Large intestine (tissue), 12 donors: ENCODE measurements at places on chromosomes 7 and 10. TPM values are rescaled to one million over a fixed set of nuclear protein-coding genes. Genes with fewer than 3 reads are reported as not detected.

Gene SPDYE11
- polyA plus RNA-seq: 0.51 TPM

Gene MEIG1
- polyA plus RNA-seq: 0.33 TPM

Gene MOGAT3
- polyA plus RNA-seq: 72.1 TPM

Gene RBP4
- 33.9 TPM for polyA plus RNA-seq

Gene AQP1
- 81.6 TPM for polyA plus RNA-seq

Gene ZPBP
- 0.06 TPM for polyA plus RNA-seq

GRCh38 chr10:90363799-90364483, 493.9 kb downstream of the HTR7 start:
- no peak overlapping the region for H3K27ac ChIP-seq
- no peaks in the 10 kb centered on the region for H3K4me1 ChIP-seq
- no peak overlapping the region for H3K4me3 ChIP-seq
- H3K36me3 ChIP-seq: no peaks in the 10 kb centered on the region

DNA sequence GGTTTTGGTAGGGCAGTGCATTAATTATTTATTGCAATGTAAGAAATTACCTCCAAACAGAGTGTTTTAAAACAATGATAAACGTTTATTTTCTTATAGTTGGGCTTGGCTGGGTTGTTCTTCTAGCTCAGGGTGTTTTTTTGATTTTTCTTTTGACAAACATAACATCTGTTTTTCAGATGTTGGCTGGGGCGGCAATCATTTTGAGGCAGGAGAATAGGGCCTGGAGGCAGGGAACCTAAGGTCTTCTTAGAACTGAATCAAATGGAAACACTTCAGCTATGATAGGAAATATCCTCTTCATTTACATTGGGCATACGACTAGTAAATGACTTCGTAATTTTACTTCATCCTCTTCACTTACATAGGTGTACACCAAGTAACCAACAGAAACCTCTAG, 47.4 kb upstream of the NAMPT start:
- no peak overlapping the region for H3K27ac ChIP-seq
- H3K4me1 ChIP-seq: no peaks in the 10 kb centered on the region
- no peaks in the 10 kb centered on the region for H3K36me3 ChIP-seq
- H3K4me3 ChIP-seq: no peak overlapping the region

DNA sequence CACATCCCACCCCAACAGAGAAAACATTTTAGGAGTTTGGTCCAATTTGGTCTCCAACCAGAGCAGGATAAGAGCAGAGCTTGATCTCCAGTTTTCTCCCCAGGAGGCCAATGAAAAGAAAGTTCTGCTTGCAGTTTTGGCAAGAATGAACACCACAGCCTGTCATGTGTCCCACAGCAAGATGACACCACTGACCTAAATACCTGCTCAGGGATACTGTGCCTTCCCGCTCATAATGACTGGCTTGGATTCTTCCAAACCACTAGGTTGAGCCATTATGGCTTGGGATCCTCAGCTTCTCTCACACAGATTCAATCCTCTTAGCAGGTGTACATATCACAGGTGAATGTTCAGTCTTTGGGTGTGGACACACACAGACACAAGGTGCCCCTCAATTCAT, 53.3 kb downstream of the C10orf90 start:
- H3K36me3 ChIP-seq: no peaks in the 10 kb centered on the region
- no peak for DNase-seq
- no peaks in the 10 kb centered on the region for H3K4me1 ChIP-seq
- H3K27me3 ChIP-seq: no peaks in the 10 kb centered on the region
- H3K4me3 ChIP-seq: no peak overlapping the region

- H3K36me3 ChIP-seq: no peaks in the 10 kb centered on the region
- no peak overlapping the region for H3K4me3 ChIP-seq
Observed at GRCh38 chr10:49290607-49291006, 8.4 kb upstream of the C10orf71 start.

DNA sequence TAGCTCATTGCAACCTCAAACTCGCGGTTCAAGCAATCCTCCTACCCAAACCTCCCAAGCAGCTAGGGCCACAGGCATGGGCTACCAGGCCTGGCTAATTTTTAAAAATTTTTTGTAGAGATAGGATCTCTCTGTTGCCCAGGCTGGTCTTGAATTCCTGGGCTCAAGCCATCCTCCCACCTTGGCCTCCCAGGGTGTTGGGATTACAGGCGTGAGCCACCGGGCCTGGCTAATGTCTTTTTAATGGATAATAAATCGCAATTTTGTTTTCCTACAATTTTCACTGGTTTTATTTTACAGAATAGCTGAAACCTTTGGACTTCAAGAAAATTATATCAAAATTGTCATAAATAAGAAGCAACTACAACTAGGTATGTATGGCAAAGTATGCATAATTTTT, 10.9 kb downstream of the NUB1 start:
- no peaks in the 10 kb centered on the region for H3K27me3 ChIP-seq
- no peak overlapping the region for H3K4me3 ChIP-seq
- peaks cover 58% of the 10 kb centered on the region for H3K36me3 ChIP-seq
- peaks cover 7% of the 10 kb centered on the region for H3K4me1 ChIP-seq
- no peak for DNase-seq
- no peak overlapping the region for H3K27ac ChIP-seq

DNA sequence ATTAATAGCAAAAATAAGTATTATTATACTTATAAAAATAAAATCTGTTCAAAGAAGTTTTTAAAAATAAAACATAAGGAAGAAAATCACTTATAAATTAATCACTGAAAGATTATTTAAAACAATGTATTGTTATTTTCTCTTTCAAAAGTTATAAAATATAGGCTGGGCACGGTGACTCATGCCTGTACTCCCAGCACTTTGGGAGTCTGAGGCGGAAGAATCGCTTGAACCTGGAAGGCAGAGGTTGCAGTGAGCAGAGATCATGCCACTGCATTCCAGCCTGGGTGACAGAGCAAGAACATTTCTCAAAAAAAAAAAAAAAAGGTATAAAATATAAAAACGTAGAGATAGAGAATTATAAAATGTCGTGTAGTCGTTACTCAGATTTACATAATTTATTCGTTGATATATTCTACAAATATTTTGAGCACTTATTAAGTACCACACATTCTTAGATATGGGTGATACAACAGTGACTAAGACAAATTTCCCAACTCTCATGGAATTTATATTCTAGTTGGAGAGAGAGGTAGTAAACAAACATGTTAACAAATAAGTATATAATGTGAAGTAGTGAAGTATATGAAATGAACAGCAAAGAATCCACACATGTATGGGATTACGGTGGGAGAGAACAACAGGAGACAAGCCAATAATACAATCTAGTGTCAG, 1030.0 kb downstream of the SORCS1 start:
- no peak overlapping the region for H3K27ac ChIP-seq
- no peak overlapping the region for H3K4me3 ChIP-seq
- no peaks in the 10 kb centered on the region for H3K4me1 ChIP-seq

- H3K4me1 ChIP-seq: peaks cover 14% of the 10 kb centered on the region
- H3K27ac ChIP-seq: no peak overlapping the region
- no peaks in the 10 kb centered on the region for H3K27me3 ChIP-seq
- no peak overlapping the region for H3K4me3 ChIP-seq
- H3K36me3 ChIP-seq: peaks cover 81% of the 10 kb centered on the region
- DNase-seq: no peak
Observed at GRCh38 chr10:79123547-79123963, 54.8 kb downstream of the ZMIZ1 start.

- no peaks in the 10 kb centered on the region for H3K36me3 ChIP-seq
- H3K4me1 ChIP-seq: no peaks in the 10 kb centered on the region
- no peak overlapping the region for H3K4me3 ChIP-seq
- peaks cover 8% of the 10 kb centered on the region for H3K27me3 ChIP-seq
Observed at GRCh38 chr10:48707472-48707871, 22.8 kb downstream of the WDFY4 start.

- peaks cover 4% of the 10 kb centered on the region for H3K4me1 ChIP-seq
- DNase-seq: no peak
- H3K4me3 ChIP-seq: no peak overlapping the region
Observed at GRCh38 chr10:114259824-114260223, 20.8 kb downstream of the VWA2 start.

DNA sequence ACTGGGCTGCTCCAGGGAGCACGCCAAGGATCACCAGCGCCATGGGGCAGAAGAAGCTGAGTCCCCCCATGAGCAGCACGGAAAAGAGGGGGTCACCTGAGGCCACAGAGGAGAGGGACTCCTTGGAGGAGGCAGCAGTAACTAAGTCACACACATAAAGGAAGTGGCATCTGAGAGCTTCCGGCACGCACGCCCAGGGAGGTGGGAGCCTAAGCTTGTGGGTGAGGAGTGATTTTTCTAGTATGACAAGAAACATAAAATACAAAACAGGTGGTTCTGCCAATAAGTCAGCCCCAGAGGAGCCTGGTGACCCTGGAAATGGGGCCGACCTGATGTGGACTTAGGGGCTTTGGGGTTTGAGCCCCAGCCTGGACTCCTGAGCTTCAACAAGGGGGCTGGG, 60.8 kb downstream of the CARD11 start:
- peaks cover 13% of the 10 kb centered on the region for H3K4me1 ChIP-seq
- no peak overlapping the region for H3K27ac ChIP-seq
- no peak overlapping the region for H3K4me3 ChIP-seq

DNA sequence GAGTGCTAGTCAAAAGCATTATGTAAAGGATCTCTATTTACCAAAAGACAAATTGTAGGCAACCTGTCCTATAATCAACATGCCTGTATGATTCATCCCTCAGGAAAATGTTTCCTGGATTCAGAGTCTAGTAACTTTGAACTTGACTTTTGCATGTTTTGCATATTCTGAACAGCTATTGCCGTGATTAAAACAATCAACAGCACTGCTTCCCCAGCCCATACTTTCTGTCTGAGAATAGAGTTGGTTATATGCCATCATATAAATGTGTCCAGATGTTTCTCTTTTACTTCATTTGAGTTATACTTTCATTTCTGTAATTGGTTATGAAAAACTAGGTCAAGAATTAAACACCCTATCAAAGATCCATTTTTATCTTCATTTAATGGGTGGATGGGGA, 83.5 kb downstream of the ZMYND11 start:
- no peak overlapping the region for H3K27ac ChIP-seq
- DNase-seq: no peak
- no peaks in the 10 kb centered on the region for H3K27me3 ChIP-seq
- H3K36me3 ChIP-seq: peaks cover 3% of the 10 kb centered on the region

DNA sequence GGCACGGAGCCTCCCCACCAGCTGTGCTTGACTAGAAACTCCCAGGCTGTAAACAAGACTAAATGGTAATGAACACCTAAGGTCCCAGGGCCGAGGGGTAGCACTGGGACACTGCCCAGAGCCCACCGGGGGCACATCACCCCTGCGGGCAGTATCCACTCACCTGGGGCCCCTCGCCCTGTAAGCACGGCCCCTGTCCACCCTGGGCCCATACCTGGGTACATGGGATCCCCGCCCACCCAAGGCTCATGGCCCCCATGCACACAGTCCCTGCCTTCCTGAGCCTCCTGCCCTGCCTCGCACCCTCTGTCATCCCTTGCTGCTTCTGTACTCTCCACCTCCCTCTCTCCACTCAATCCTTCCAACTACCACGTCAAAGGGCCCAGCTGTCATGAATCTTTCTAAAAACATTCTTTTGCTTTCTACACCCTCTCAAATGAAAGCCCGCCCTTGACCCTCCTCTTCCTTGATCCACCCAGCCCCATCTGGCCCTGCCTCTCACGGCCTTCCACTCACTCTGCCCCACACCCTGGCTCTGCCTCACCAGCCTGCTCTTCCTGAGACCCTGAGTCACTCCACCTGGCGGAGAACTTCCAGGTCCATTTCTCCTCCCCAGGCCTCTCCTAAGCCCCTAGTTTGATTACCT, 173.1 kb downstream of the PARD3 start:
- no peaks in the 10 kb centered on the region for H3K27me3 ChIP-seq
- H3K4me3 ChIP-seq: no peak overlapping the region
- no peaks in the 10 kb centered on the region for H3K36me3 ChIP-seq
- DNase-seq: no peak

DNA sequence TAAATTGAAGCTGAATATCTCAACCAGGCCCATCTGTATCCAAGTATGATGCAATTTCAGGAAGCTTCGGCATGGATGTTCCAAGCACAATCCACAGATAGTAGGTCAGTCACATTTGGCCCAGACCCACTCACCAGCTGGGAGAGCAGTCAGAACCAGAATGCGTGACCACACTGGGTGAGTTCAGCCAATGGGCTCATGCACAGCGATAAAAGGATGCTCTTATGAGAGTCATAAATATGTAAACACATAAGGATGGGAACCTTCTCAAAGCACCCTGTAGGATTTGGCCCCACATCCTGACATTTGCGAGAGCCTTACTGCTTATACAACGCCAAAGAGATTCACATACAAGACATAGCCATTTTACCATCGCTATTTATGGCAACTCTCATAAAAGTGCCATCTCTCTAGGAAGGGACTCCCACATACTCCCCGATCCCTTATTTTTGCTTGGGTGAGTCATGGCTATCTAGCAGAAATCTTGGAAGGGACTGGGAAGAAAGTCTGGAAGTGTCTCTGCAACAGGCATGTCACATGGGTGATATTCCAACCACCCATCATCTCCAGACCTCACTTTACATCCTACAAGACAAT, 3.0 kb downstream of the AFAP1L2 start:
- peak; percentile 50 for DNase-seq
- H3K4me3 ChIP-seq: no peak overlapping the region
- peaks cover 60% of the 10 kb centered on the region for H3K27me3 ChIP-seq
- H3K4me1 ChIP-seq: peaks cover 12% of the 10 kb centered on the region
- no peak overlapping the region for H3K27ac ChIP-seq

DNA sequence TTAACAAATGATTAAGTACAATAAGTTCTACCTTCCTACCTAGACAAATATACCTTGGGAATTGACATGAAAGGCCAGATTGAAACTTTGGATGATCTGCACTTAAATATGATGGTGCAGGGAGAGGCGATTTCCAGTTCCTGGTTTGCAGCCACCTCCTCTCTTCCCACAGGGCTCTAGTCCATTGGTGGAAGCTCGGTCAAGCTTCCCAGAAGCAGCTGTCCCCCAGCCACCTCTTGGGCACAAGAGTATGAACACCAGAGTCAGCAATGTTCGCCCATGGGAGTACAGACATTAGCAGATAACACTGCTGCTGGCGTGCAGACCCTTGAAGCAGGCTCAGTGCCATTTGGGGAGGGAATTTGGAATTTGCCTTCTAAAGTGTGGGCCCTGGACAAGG, 1.5 kb upstream of the CPVL start:
- no peak overlapping the region for H3K27ac ChIP-seq
- H3K4me3 ChIP-seq: no peak overlapping the region
- peak; percentile 9 for DNase-seq
- peaks cover 26% of the 10 kb centered on the region for H3K4me1 ChIP-seq
- H3K36me3 ChIP-seq: no peaks in the 10 kb centered on the region

- H3K27ac ChIP-seq: no peak overlapping the region
- no peak overlapping the region for H3K4me3 ChIP-seq
- H3K4me1 ChIP-seq: no peaks in the 10 kb centered on the region
- no peak for DNase-seq
Observed at GRCh38 chr7:38916396-38916795, 7.4 kb upstream of the VPS41 start.

- H3K4me3 ChIP-seq: no peak overlapping the region
- no peak overlapping the region for H3K27ac ChIP-seq
- peaks cover 6% of the 10 kb centered on the region for H3K36me3 ChIP-seq
- H3K27me3 ChIP-seq: no peaks in the 10 kb centered on the region
- H3K4me1 ChIP-seq: peaks cover 24% of the 10 kb centered on the region
Observed at GRCh38 chr7:151684408-151685175, 164.9 kb upstream of the RHEB start.
